Activated T-helper 1 cell treated with anti-CD3 and anti-CD28 coated beads, Interleukin-12 subunit alpha, Interleukin-12 subunit beta, Interleukin-2, Interleukin-4 antibody, amounts not matched to agents 30 ng/mL and 10 ng/mL and 1 ng/mL, durations not matched to agents 14 hours and 24 hours and 36 hours (primary cell): ENCODE measurements at places on chromosomes 7 and 10. TPM values are rescaled to one million over a fixed set of nuclear protein-coding genes. Genes with fewer than 3 reads are reported as not detected.

DNA sequence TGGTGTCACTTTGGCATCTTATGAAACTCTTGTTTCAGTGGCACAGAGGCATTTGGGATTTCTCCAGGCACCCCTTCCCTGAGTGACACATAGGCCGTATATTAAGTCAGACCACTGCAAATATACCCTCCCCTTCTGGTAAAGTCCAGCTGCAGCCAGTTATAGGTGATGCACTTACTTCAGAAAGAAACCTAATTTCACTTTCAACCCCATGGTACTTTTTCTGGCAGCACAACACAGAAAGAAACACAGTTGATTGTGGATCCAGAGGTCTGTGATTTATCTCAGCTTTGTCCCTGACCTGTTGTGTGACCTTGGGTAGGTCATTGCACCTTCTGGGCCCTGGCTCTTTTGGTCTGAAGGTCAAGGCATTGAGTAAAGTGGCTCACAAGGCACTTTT lies 173.2 kb downstream of the BUB3 start:
- no peak overlapping the region for H3K4me3 ChIP-seq
- no peaks in the 10 kb centered on the region for H3K27me3 ChIP-seq
- DNase-seq = no peak

DNA sequence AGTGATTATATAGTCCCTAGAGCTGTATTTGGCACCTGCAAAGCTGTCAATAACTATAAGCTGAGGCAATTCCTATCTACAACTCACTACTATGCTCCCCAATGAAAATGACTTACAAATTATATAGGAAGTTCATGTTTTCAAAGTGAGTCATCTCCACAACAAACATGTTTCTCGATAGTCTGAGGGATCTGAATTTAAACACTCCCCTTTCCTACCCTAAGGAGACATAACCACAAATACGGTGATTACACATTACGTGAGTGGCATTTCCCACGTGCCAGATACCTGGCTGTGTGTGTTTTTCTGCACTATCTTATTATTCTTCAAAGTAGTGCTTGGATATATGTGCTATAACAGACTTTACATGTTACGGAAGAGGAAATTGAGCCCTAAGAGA lies 122.5 kb upstream of the C1QL3 start:
- H3K36me3 ChIP-seq = peaks cover 2% of the 10 kb centered on the region
- H3K4me3 ChIP-seq = no peak overlapping the region
- no peak for DNase-seq
- no peaks in the 10 kb centered on the region for H3K27me3 ChIP-seq
- H3K27ac ChIP-seq = no peak overlapping the region

DNA sequence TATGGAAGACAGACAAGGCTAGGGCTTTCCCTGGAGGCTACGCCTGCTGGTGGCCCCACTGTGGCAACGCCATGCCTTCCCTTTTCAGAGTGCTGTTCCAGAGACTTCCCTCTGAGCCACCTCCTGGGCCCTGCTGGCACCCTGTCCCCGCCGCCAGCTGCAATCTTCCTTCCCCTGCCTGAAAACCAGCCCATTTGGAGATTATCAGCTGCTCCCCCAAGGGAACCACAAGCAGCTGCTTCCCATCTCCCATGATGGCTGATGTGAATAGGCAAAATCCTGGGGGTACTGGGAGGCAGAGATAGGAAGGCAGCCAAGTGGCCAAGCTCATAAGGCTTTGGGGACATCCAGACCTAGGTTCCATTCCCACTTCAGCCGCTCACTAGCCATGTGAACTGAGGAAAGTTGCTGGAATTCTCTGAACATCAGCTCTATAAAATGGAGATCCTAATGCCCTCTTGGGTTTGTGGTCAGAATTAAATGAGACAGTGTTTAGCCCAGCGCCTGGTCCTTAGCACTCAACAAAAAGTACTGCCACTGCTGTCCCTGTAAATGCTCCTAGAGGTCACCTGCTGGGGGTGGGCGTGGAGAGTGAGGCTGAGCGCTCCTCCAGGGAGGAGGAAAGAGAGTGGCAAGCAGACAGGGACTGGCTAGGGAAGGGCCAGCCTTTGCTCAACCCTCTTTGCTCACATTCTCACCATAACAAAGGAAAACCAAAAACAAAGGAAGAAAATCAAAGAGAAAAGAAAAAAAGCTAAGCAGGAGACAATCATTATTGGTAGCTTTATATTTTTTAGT lies 5.9 kb downstream of the TSPAN33 start:
- no peak overlapping the region for H3K27ac ChIP-seq
- H3K4me1 ChIP-seq = peaks cover 6% of the 10 kb centered on the region
- no peak for DNase-seq

Gene SH2D4B
- total RNA-seq = 0.18 and 0.20 TPM in 2 replicates

Gene AOC1
- total RNA-seq = not detected in 2 replicates

Gene H2BK1
- total RNA-seq = not detected in 2 replicates

Gene COL26A1
- not detected in 2 replicates for total RNA-seq
